Mesendoderm (in vitro differentiated cells): ENCODE measurements at places on chromosomes 7 and 10.

- DNase-seq, result no peak
These were observed 13.2 kb downstream of the MRPS33 start for GRCh38 chr7:141001546-141001945.

DNA sequence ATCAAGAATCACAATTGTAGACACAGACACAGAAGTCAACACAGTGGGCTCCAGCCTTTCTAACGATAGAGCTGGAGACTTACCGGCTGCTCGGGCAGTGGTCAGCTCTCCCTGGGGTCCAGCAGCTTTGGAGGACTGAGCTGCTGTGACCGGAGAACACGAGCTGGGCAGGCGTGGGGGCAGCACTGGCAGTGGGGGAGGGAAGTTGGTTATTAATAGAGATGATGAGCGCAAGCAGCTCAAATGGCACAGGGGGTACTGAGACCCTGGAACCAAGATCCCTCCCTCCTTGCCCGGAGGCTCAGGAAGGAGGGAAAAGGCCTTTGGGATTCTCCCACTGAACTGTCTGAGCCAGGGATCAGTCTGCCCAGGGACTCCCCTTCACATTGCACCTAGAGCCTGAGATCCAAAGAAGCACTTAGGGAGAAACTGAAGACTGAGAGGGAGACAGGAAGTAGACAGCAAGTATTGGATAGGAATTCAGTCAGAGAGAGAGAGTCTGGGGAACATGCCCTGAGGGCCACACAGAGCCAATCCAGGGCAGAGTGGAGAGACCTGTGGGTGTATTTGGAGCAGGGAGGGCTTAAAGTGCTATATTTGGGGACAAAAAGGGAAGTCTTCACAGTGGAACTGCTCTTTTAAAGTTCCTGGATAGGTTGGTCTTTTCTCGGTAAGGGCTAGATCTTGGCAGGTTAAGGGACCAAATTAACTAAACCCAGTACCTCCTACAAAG lies at the start of gene MYOZ1:
MYOZ1 (minus strand) TSS at position 147 of the 733 bp plus-strand sequence. CDS start 1,457 bp downstream, outside the sequence.
- DNase-seq, result peak; percentile 78

DNA sequence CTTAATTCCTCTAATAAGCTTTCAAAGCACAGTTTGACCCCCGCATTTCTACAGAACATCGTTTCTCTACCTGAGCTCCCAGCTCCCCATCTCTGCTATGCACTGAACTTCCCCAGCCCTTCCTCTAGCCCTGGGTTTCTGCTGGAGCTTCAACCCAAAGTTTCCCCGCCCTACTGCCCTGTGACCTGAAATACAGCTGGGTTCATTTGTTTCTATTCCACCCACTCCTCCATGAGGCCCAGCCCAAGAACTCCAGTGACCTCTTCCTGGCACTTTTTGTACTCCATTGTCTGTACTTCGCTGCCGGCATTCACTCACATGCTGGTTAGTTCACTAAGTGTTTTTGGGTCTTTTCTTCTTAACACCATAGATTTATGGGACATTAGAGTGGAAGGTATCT lies 35.8 kb downstream of the ADRB1 start:
- no peak for DNase-seq

- DNase-seq, result no peak
These were observed 172.4 kb downstream of the JAZF1 start for GRCh38 chr7:28008171-28008570.

DNA sequence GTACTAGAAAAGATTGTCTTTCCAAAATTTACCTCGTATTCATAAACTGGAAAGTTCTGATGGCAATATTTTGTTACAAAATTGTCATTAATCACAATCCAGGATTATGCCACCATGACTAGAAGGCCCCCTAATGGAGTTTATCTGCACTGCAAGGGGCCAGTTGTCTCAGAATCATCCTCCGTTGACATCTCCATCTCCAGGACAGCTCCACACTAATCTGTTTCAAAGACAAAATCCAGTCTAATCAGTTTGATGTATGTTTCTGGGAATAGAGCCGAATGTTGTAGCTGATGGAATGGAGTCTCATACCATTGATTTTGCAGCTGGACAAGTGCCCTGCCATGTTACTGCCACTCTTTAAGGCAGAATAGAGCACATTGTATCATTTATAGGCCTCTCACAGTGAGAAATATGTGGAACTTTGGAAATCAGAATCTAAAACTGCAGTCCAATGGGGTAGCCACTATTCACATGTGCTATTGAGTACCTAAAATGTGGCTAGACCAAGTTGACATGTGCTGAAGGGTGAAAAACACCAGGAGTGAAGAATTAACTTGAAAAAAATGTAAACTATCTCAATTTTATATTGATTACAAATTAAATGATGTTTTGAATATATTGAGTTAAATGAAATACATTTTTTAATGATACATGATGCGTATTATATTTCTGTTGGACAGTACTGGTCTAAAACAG lies 38.3 kb upstream of the TOMM7 start:
- DNase-seq, result peak; percentile 63

GRCh38 chr10:72218325-72218724 lies 2.2 kb upstream of the ASCC1 start:
- DNase-seq, result no peak

DNA sequence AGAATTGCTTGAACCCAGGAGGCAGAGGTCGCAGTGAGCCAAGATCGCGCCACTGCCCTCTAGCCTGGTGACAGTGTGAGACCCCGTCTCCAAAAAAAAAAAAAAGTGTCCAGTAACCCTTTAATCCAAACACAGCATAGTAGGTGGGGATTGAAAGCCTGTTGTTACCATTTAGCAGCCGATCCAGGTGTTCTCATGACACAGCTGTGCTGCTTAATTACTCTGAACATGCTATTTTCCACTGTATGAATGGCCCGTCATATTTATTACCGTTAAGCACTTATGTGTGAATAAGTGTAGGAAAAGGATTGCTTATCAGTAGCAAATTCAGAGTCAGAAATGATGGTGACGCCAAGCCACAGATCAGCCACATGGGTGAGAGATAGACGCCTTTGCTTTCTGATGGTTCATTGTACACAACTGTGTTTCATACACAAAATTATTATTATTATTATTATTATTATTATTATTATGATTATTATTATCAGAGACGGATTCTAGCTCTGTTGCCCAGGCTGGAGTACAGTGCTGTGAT lies 11.6 kb upstream of the ORAI2 start:
- DNase-seq, result no peak

GRCh38 chr7:128865996-128866877 lies 3.6 kb downstream of the ATP6V1F start:
- DNase-seq, result no peak

GRCh38 chr7:18515067-18515466 lies 19.5 kb downstream of the HDAC9 start:
- no peak for DNase-seq

DNA sequence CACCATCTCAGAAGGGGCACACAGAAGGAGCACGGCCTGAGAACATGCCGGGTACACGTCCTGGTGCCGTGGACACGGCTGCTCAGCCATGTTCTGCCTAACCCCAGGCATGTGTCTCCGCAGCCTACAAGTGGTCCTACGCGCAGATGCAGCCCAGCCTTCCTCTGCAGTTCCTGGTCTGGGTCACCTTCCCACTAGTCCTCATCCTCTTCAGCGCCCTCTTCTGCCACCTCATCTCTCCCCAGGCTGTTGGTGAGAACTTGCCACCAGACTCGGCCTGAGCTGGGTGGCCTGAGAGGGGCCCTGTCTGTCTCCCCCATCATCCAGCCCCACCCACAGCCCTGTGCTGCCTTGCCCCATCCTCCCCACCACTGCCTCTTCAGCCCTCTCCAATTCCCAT lies 5.3 kb downstream of the CLCN1 start:
- DNase-seq, result no peak

DNA sequence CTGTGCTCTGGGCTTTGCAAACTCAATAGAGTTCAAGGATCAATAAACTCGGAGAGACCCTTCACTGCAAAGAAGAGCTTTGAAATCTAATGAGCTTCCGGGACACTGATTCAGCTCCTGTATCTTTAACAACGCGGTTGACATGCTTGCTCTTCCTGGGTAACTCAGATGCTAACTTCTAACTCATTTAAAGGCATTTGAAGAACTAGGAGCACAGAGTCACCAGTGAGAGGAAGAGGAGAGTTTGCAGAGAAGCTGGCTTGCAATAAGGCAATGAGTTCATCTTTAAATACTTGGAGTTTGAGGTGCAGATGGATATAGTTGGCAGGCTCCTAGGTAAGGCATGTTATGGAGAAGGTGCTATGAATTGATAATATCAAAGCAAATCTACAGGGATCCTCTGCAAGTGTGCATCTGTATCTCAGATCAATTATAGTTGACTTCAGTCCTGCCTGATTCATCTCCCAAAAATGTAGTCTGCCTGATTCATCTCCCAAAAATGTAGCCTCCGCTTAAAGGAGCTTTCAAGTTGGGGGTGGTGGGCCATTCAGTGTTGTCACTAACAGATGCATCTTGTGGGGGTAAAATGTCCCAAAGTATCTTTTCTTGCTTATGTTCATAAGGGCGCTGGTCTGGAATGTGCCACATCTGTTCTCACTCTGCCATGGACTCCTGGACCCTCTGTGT lies 182.5 kb upstream of the PRSS58 start:
- peak; percentile 93 for DNase-seq

DNA sequence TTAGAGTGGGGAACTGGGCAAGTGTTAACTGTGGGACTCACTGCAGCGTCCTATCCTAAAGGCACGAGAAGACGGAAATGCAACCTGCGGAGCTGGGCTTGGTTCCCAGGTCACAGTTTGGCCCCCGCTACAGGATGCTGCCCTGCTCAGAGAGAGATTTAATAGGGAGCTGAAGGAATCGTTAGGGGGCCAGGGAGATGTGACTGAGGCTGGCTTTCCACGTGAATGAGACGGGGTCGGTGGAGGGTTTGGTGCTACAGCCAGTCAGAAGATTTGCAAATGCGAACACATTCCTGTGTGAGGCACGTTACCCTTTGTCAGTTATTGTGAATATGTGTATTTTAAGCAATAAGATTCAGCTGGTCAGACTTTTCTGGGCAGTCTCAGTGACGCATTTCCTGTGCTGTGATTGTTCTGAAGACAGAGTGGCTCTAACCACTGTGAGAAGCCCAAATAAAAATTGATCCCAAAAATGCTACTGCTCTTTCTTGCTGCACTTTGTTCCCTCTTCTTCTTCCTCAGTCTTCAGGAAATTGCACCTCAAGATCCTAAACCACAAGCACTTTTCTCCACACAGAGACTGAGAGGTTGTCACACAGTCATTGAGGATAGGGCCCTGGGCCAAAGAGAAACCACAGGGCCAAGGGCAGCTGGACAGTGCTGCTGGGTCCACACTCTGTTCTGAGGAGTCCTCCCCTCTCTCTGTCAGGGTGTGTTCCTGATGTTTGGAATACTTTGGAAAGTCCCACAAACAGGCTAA lies 21.2 kb downstream of the CYP17A1 start:
- DNase-seq, result no peak
